Pancreas (tissue), 10 donors: ENCODE measurements at places on chromosomes 5 and 9.

DNA sequence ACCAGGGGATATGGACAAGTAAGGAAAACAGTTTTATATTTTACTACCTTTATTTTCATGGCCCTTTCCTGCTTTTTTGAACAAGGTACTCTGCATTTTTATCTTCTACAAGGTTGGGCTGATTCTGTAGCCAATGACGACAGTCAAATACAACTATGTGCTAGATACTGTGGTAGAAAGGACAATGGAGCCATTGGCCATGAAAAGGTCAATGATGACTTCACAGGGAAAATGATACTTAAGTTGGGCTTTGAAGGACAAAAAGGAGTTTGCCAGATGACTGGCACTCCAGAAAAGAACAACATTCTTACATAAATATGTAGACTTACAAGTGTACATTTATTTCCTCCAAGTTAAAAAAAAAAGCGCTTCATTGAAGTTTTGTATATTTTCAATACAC is 663 bp downstream of the INSL6 start:
- DNase-seq = no peak

DNA sequence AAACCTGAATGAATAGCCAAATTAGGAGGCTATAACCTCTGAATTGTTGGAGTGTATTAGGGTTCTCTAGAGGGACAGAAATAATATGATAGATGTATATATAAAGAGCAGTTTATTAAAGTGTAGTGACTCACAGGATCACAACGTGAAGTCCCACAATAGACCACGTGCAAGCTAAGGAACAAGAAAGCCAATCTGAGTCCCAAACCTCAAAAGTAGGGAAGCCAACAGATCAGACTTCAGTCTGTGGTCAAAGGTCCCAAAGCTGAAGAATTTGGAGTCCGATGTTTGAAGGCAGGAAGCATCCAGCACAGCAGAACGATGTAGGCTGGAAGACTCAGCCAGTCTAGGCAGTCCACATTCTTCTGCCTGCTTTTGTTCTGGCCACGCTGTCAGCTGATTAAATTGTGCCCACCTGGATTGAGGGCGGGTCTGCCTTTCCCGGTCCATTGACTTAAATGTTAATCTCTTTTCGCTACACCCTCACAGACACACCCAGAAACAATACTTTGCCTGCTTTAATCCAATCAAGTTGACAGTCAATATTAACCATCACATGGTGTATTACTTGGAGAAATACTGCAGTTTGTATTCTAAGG is 550.6 kb downstream of the CDH10 start:
- DNase-seq = no peak

DNA sequence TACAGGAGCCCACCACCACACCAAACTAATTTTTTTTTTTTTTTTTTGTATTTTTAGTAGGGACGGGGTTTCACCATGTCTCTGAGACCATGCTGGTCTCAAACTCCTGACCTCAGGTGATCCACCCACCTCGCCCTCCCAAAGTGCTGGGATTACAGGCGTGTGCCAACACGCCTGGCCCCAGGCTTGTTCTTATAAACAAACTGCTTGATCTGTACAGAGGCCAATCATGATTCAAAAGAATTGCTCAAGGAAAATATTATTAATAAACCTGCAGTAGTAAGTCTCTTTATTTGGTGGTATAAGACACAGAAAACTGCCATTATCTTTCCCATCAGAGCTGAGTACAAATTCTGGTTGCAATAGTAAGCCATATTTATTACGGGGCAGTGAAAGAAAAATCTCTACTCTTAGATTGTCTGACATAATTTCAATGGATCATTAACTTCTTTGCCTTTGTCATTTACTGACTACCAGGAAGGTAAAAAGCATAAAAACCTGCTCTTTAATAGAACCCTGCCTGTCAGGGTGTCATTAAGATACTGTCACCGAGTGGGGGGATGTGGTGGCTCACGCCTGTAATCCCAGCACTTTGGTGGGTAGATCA is 33.3 kb downstream of the RASEF start:
- no peak for DNase-seq

- no peak for DNase-seq
Observed at GRCh38 chr5:116038817-116039216, 6.5 kb downstream of the ARL14EPL start.
